ENCODE measurements at places on chromosomes 13 and 19. TPM values are rescaled to one million over a fixed set of nuclear protein-coding genes. Genes with fewer than 3 reads are reported as not detected.

MATK gene
- polyA plus RNA-seq, result 20.0 TPM

TMEM221 gene
- polyA plus RNA-seq, result 0.06 TPM

DNA sequence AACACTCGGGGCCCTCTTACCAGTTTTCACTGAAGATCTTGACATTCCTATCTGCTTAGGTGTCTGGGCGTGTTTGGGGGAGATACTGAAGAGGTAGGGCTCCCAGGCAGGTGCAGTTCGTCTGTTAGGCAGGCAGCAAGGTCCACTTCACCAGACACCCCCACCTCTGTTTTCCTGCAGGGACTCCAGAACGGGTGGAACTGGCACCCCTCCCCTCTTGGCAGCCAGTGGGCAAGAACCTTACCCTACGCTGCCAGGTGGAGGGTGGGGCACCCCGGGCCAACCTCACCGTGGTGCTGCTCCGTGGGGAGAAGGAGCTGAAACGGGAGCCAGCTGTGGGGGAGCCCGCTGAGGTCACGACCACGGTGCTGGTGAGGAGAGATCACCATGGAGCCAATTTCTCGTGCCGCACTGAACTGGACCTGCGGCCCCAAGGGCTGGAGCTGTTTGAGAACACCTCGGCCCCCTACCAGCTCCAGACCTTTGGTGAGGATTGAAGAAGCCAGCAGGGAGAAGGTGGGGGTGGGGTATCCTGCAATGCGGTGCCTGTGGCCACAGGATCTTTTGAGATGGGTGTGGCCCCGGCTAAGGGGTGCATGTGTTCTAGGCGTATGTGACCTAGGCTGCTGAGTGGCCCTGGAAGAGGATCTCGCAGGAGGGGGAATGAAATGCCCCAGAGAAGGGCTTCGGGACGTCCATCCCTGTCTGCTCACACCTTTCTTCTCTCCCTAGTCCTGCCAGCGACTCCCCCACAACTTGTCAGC, 3.3 kb upstream of the ICAM4 start:
- DNase-seq, result peak; percentile 37

SKA3 gene
- 0.50 TPM for polyA plus RNA-seq

GRCh38 chr13:25847145-25847544, 204.7 kb downstream of the SHISA2 start:
- no peak for DNase-seq
